Stimulated activated CD8-positive, alpha-beta memory T cell treated with anti-CD3 and anti-CD28 coated beads, Interleukin-4, amount 100 ng/mL, for 1 hour (primary cell): ENCODE measurements at places on chromosomes 2 and 18.

GRCh38 chr2:235770909-235771820, 277.3 kb downstream of the AGAP1 start:
- no peak for DNase-seq

- no peak for DNase-seq
Measured at GRCh38 chr18:56869189-56869777, 218.1 kb downstream of the WDR7 start.

GRCh38 chr2:106292627-106293026, 98.5 kb upstream of the UXS1 start:
- DNase-seq: no peak

DNA sequence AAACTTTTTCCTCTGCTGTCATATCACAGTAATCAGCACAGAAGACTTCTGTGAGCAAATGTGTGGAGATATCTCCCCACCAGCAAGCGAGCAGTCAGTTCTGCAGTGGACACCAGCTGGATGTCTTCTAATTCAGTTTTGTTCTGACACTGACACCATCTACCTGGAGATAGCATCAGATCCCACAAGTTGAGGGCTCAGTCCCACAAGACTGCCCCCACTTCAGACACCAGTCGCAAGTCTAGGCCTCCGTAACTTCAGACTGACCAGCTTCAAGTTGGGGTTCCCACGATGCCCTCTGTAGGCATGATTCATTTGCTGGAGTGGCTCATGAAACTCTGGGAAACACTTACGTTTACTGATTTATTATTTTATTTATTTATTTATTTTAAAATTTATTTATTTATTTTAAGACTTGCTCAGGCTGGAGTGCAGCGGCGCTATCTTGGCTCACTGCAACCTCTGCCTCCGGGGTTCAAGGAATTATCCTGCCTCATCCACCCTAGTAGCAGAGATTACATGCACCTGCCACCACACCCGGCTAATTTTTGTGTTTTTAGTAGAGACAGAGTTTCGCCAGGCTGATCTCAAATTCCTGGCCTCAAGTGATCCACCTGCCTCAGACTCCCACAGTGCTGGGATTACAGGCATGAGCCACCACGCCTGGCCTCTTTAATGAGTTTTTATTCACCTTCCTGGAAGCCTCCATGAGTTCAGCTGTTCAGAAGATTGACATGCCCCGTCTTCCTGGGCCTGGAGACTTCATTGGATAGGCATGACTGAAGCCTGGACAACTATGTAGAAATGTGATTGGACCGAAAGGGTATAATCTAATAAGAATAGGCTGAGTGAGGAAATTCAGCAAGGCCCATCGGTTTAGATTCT, 55.7 kb downstream of the PAPOLG start:
- no peak for DNase-seq

GRCh38 chr18:35436076-35436649, 59.0 kb upstream of the ZNF396 start:
- DNase-seq: no peak

- no peak for DNase-seq
Measured at GRCh38 chr2:145007093-145007959, 487.4 kb upstream of the ZEB2 start.
